ENCODE measurements at places on chromosomes 2 and 18. TPM values are rescaled to one million over a fixed set of nuclear protein-coding genes. Genes with fewer than 3 reads are reported as not detected.

- no peaks in the 10 kb centered on the region for H3K36me3 ChIP-seq
- no peak overlapping the region for H3K27ac ChIP-seq
- H3K27me3 ChIP-seq, result no peaks in the 10 kb centered on the region
- no peak for DNase-seq
- no peak overlapping the region for H3K4me3 ChIP-seq
These were observed 231.8 kb upstream of the RBBP8 start for GRCh38 chr18:22701326-22701725.

- H3K27me3 ChIP-seq, result no peaks in the 10 kb centered on the region
- DNase-seq, result no peak
- no peak overlapping the region for H3K4me3 ChIP-seq
- H3K4me1 ChIP-seq, result peaks cover 21% of the 10 kb centered on the region
These were observed 22.1 kb downstream of the CENPA start for GRCh38 chr2:26807788-26808460.

GRCh38 chr2:28681606-28682005 lies 70.0 kb upstream of the PPP1CB start:
- no peak overlapping the region for H3K4me3 ChIP-seq
- no peaks in the 10 kb centered on the region for H3K27me3 ChIP-seq
- H3K27ac ChIP-seq, result no peak overlapping the region
- H3K4me1 ChIP-seq, result peaks cover 23% of the 10 kb centered on the region
- DNase-seq, result no peak

GRCh38 chr18:9986156-9986930 lies 72.5 kb downstream of the VAPA start:
- no peak overlapping the region for H3K27ac ChIP-seq
- H3K4me3 ChIP-seq, result no peak overlapping the region

- H3K4me3 ChIP-seq, result no peak overlapping the region
- DNase-seq, result no peak
- H3K36me3 ChIP-seq, result no peaks in the 10 kb centered on the region
These were observed 56.9 kb downstream of the RRM2 start for GRCh38 chr2:10179422-10179821.

GRCh38 chr2:42932271-42933151 lies 140.1 kb upstream of the HAAO start:
- no peaks in the 10 kb centered on the region for H3K27me3 ChIP-seq
- no peak overlapping the region for H3K4me3 ChIP-seq
- no peak for DNase-seq
- no peaks in the 10 kb centered on the region for H3K36me3 ChIP-seq

GRCh38 chr2:172912266-172912665 lies 163.4 kb upstream of the MAP3K20 start:
- H3K4me3 ChIP-seq, result no peak overlapping the region
- H3K4me1 ChIP-seq, result no peaks in the 10 kb centered on the region
- H3K27ac ChIP-seq, result no peak overlapping the region
- no peak for DNase-seq
- no peaks in the 10 kb centered on the region for H3K27me3 ChIP-seq

DNA sequence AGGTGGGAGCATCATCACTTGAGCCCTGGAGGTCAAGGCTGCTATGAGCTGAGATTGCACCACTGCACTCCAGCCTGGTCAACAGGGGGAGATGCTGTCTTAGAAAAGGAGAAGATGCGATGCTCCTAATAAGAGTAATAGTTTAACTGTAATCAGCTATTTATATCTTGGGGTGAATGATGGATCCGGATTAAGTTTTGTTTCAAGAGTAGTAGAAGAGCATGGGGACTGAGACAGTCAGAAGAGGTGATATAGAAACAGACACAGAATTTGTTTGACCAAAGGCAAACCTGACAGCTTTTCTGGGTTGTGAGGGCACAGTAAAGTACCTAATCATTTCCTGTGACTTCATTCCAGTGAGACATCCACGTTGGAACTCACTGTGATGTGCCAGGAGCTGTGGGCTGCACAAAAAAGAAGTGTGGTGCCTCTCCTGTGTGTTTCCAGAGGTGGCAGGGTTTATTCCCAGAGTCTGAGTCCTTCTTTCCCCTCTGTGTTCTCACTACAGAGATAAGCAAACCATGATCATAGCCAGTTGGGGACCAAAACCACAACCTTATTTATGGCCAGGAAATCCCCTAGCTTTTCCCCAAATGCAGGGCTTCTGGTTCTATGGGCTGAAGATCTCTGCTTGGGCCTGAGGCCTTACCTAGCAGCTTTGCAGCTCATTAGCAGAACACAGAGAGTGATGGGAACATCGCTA lies 113.7 kb downstream of the XRCC5 start:
- DNase-seq, result no peak
- H3K36me3 ChIP-seq, result no peaks in the 10 kb centered on the region
- no peak overlapping the region for H3K27ac ChIP-seq
- H3K4me3 ChIP-seq, result no peak overlapping the region
- H3K27me3 ChIP-seq, result no peaks in the 10 kb centered on the region

GRCh38 chr2:221161186-221161585 lies 410.9 kb downstream of the EPHA4 start:
- H3K27ac ChIP-seq, result no peak overlapping the region
- H3K27me3 ChIP-seq, result no peaks in the 10 kb centered on the region
- H3K4me1 ChIP-seq, result no peaks in the 10 kb centered on the region
- H3K4me3 ChIP-seq, result no peak overlapping the region
- DNase-seq, result no peak

DNA sequence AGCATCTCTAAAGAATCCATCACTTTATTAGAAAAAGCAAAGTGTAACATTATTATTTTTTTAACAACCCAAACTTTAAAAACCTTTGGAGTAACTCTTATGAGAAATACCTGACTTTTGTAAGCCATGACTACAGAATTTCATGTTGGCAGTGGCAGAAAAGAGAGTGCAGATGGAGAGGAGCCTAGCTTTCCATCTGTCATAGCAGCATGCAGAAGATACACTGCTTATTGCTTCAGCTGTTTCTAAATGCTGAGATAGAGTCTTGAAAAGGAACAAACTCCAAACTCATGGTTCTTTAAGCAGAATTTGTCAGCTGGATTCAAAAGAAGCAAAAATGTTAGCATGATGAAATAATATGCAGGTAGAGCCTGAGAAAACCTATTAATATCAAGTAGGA lies 1130.3 kb downstream of the DPP10 start:
- no peak for DNase-seq
- H3K27ac ChIP-seq, result no peak overlapping the region
- no peaks in the 10 kb centered on the region for H3K4me1 ChIP-seq

The SERPINB12 gene
- total RNA-seq, result not detected

The MC5R gene
- not detected for total RNA-seq

The RAD51AP2 gene
- not detected for total RNA-seq

The KIF5C gene
- 18.2 TPM for total RNA-seq

The ARL6IP6 gene
- total RNA-seq, result 28.2 TPM

The BOLL gene
- not detected for total RNA-seq

The SEMA4F gene
- total RNA-seq, result 7.8 TPM
